ENCODE measurements at places on chromosomes 12 and 14. TPM values are rescaled to one million over a fixed set of nuclear protein-coding genes. Genes with fewer than 3 reads are reported as not detected.

The CEBPE gene
- total RNA-seq: not detected

DNA sequence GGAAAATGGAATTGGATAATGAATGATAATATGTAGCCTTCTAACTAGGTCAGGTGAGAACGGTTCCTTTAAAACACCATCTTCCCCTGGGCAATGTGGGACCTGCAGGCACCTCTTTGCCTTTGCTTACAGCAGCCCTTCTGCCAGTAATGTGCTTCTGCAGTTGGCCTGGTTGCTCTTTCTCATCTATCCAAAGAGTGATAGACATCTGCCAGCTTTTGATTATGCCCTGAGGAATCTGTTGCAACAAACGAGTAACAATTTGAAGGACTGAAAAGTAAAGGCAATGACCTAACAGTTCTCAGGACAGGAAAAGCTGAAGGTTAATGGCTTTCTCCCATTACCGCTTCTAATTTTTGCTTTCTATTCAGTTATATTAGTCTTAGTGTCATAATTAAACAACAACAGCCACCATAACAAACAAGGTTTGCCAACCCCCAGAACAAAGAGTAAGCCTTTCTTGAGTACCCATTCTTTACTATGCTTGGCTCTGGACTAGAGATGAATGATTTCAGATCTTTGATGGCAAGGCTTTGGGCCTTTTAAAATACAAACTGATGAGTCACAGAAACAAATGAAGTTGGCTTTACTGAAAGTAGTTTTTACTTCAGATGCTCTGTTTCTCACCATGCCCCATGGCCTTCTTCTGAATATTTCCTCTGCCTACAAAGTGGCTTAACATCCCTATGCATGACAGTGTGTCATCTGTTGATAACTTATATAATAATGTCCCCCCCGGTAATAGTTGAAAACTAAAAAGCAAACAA lies 76.1 kb upstream of the KRR1 start:
- no peak overlapping the region for H3K27ac ChIP-seq
- H3K36me3 ChIP-seq: no peaks in the 10 kb centered on the region
- no peak for DNase-seq

The STON2 gene
- 15.1 TPM for total RNA-seq

DNA sequence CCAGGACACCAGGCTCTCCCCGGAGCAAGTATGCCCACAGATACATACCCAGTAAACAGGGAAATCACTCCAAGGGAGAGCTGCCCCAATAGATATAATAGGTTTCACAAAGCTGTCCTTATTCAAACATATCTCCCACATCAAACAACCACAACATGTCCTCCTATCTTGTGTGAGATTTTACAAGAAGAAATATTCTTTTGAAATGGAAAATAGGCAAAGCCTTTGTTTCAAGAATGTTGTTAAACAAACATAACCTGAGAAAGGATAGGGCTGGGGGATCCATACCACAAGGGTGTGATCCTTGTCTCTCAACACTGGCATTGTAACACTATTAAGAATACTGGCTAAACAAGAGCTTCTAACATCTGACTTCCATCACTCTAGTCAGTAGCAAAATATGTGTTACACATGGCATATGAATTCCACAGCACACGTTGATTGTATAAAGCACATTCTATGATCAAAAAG lies 32.9 kb downstream of the LGR5 start:
- H3K4me1 ChIP-seq: no peaks in the 10 kb centered on the region
- DNase-seq: no peak
- H3K4me3 ChIP-seq: no peak overlapping the region
- H3K27me3 ChIP-seq: no peaks in the 10 kb centered on the region
- H3K36me3 ChIP-seq: no peaks in the 10 kb centered on the region
- no peak overlapping the region for H3K27ac ChIP-seq

- H3K27ac ChIP-seq: no peak overlapping the region
- DNase-seq: no peak
- no peak overlapping the region for H3K4me3 ChIP-seq
- H3K36me3 ChIP-seq: no peaks in the 10 kb centered on the region
Observed at GRCh38 chr14:32813401-32813800, 125.3 kb upstream of the NPAS3 start.

DNA sequence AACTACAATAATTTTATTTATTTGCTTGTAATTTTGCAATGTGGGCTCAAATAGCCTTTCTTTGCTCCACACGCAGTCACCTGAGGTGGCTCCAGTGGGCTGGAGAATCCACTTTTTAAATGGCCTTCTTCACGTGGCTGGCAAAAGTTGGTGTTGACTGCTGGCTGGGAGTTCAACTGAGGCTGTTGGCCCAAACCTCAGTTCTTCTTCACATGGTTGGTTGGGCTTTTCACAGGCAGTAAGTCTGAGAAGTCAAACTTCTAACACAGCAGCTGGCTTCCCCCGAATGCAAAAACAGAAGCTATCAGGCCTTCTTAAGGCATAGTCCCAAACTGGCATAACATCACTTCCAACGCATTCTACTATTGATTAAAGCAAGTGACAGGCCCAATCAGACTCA lies 2.1 kb upstream of the OXA1L start:
- DNase-seq: no peak
- H3K4me3 ChIP-seq: no peak overlapping the region
- H3K27ac ChIP-seq: no peak overlapping the region
- peaks cover 10% of the 10 kb centered on the region for H3K4me1 ChIP-seq
- H3K27me3 ChIP-seq: no peaks in the 10 kb centered on the region

- H3K27ac ChIP-seq: no peak overlapping the region
- no peak overlapping the region for H3K4me3 ChIP-seq
- no peaks in the 10 kb centered on the region for H3K27me3 ChIP-seq
- H3K36me3 ChIP-seq: no peaks in the 10 kb centered on the region
- H3K4me1 ChIP-seq: no peaks in the 10 kb centered on the region
- DNase-seq: no peak
Observed at GRCh38 chr12:4486049-4486699, 40.6 kb upstream of the FGF6 start.

The CAPS2 gene
- 2.6 TPM for total RNA-seq

The CMA1 gene
- total RNA-seq: 1.3 TPM

The RTL1 gene
- not detected for total RNA-seq

The ORMDL2 gene
- total RNA-seq: 93.3 TPM

GRCh38 chr14:38929416-38929815 lies 173.6 kb downstream of the SEC23A start:
- H3K27ac ChIP-seq: no peak overlapping the region
- no peaks in the 10 kb centered on the region for H3K36me3 ChIP-seq
- H3K27me3 ChIP-seq: no peaks in the 10 kb centered on the region

DNA sequence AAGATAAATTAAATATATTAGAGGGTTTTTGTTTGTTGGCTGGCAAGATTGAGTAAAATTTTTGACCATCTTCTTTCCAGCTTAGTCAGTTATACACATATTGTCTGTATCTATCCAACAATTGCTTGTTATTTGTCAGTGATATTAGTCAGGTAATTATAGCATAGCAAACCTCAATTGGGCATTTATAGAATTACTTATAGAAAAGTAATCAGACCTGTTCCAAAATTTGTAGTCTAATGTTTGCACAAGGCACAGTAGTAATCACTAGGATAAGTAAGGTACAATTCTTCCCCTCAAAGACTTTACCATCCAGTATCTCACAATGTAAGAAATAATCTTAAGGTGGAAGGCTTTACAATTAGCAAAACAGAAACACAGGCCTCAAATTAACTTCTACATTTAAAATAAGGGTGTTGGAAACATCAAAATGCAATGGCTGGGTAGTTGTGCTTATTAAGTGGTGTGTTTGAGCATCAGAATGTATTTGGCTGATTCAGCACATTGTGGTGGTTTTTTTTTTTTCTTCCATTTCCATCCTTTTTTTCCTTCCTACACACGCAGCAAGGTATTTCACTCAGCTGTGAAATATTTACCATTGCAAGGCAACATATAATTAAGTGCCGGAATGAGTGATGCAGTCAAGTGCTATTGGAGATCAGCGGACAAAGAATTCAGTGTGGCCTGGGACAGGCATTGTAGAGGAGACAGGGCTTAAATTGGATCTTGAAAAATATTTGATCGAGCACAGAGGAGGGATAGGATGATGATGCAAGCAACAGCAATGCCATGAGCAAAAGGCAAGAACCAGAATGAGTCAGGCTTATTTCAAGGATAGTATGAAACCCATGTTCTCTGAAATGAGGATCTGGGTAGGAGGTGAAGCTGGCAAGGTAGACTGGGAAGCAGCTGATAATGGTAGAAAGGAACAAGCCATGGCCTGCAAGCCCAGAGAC lies 178.2 kb downstream of the AKAP6 start:
- H3K27ac ChIP-seq: no peak overlapping the region
- DNase-seq: no peak
- H3K4me3 ChIP-seq: no peak overlapping the region
- H3K27me3 ChIP-seq: no peaks in the 10 kb centered on the region

GRCh38 chr14:67630938-67631337 lies 11.2 kb downstream of the ARG2 start:
- H3K36me3 ChIP-seq: no peaks in the 10 kb centered on the region
- H3K4me1 ChIP-seq: no peaks in the 10 kb centered on the region
- H3K27me3 ChIP-seq: no peaks in the 10 kb centered on the region
- no peak overlapping the region for H3K4me3 ChIP-seq
- H3K27ac ChIP-seq: no peak overlapping the region
- DNase-seq: no peak

GRCh38 chr12:668090-668481 lies 4.8 kb upstream of the NINJ2 start:
- H3K36me3 ChIP-seq: no peaks in the 10 kb centered on the region
- no peak for DNase-seq

GRCh38 chr14:68393259-68393658 lies 399.6 kb downstream of the ZFP36L1 start:
- H3K4me1 ChIP-seq: no peaks in the 10 kb centered on the region
- H3K27me3 ChIP-seq: no peaks in the 10 kb centered on the region
- H3K36me3 ChIP-seq: no peaks in the 10 kb centered on the region
- H3K27ac ChIP-seq: peak overlapping the region; percentile 40
- H3K4me3 ChIP-seq: no peak overlapping the region

The SLC25A47 gene
- not detected for total RNA-seq

The PROX2 gene
- not detected for total RNA-seq

GRCh38 chr14:89186856-89187376 lies 230.1 kb downstream of the FOXN3 start:
- no peak overlapping the region for H3K27ac ChIP-seq
- no peak overlapping the region for H3K4me3 ChIP-seq
- H3K36me3 ChIP-seq: no peaks in the 10 kb centered on the region
- no peaks in the 10 kb centered on the region for H3K4me1 ChIP-seq
- H3K27me3 ChIP-seq: no peaks in the 10 kb centered on the region

The GALNT9 gene
- total RNA-seq: not detected

The CACNA1C gene
- total RNA-seq: 0.84 TPM

The PIP4K2C gene
- total RNA-seq: 43.6 TPM

The FOXM1 gene
- total RNA-seq: 18.4 TPM

The PDZRN4 gene
- 0.35 TPM for total RNA-seq

The MAPKAPK5 gene
- 84.8 TPM for total RNA-seq

- H3K4me1 ChIP-seq: no peaks in the 10 kb centered on the region
- no peaks in the 10 kb centered on the region for H3K27me3 ChIP-seq
- no peaks in the 10 kb centered on the region for H3K36me3 ChIP-seq
Observed at GRCh38 chr12:52848661-52849255, at the start of gene KRT78. TSS of gene KRT78 (minus strand) at chr12:52848994. CDS start at chr12:52848930, 64 bp downstream.

DNA sequence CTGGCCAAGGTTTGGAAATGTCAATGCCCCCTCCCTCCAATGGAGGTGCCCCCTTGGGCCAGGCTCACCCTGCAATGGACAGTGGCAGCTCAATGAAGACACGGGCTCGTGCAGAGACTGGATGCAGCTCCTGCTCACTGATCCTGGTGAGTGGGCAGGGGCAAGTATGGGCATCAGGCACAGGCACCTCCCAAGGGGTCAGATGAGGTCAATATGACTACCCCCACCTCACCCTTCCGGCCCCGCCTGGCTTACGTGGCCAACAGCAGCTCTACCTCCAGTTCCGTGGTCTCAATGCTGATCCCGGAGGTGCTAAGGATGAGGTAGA lies 13.6 kb downstream of the ITGA7 start:
- H3K4me1 ChIP-seq: no peaks in the 10 kb centered on the region
- H3K36me3 ChIP-seq: no peaks in the 10 kb centered on the region
- DNase-seq: no peak
- no peak overlapping the region for H3K27ac ChIP-seq
- no peak overlapping the region for H3K4me3 ChIP-seq

- H3K4me1 ChIP-seq: no peaks in the 10 kb centered on the region
- H3K27ac ChIP-seq: no peak overlapping the region
- H3K4me3 ChIP-seq: no peak overlapping the region
- H3K27me3 ChIP-seq: no peaks in the 10 kb centered on the region
- no peak for DNase-seq
Observed at GRCh38 chr14:23725980-23726710, 90.0 kb downstream of the DHRS2 start.
